Aortic smooth muscle cell (primary cell): ENCODE measurements at places on chromosomes 12 and 14. TPM values are rescaled to one million over a fixed set of nuclear protein-coding genes. Genes with fewer than 3 reads are reported as not detected.

LMNTD1 gene
- 0.26 TPM in 1 of 2 replicates, not detected in the other for total RNA-seq

POTEG gene
- not detected in 2 replicates for total RNA-seq

SPIC gene
- total RNA-seq, result not detected in 2 replicates

ADAMTS20 gene
- not detected in 2 replicates for total RNA-seq

SLC39A9 gene
- 118 and 127 TPM in 2 replicates for total RNA-seq

TAS2R31 gene
- 2.2 and 3.9 TPM in 2 replicates for total RNA-seq

FLRT2 gene
- total RNA-seq, result 2.8 and 6.8 TPM in 2 replicates

TAS2R7 gene
- total RNA-seq, result not detected in 2 replicates

TMEM229B gene
- total RNA-seq, result 1.1 and 1.2 TPM in 2 replicates

GALC gene
- total RNA-seq, result 30.8 and 36.7 TPM in 2 replicates

CLEC4D gene
- total RNA-seq, result not detected in 2 replicates

LTBP2 gene
- 202 and 239 TPM in 2 replicates for total RNA-seq

GPRC5D gene
- 0.25 TPM in 1 of 2 replicates, not detected in the other for total RNA-seq

DEGS2 gene
- under 0.01 TPM in 1 of 2 replicates, not detected in the other for total RNA-seq
